ENCODE measurements at places on chromosomes 13 and 19. TPM values are rescaled to one million over a fixed set of nuclear protein-coding genes. Genes with fewer than 3 reads are reported as not detected.

GRCh38 chr13:87153371-87153770 lies 517.8 kb upstream of the SLITRK5 start:
- H3K27me3 ChIP-seq, result no peaks in the 10 kb centered on the region
- no peaks in the 10 kb centered on the region for H3K4me1 ChIP-seq
- no peaks in the 10 kb centered on the region for H3K36me3 ChIP-seq
- no peak for DNase-seq
- H3K27ac ChIP-seq, result no peak overlapping the region

DNA sequence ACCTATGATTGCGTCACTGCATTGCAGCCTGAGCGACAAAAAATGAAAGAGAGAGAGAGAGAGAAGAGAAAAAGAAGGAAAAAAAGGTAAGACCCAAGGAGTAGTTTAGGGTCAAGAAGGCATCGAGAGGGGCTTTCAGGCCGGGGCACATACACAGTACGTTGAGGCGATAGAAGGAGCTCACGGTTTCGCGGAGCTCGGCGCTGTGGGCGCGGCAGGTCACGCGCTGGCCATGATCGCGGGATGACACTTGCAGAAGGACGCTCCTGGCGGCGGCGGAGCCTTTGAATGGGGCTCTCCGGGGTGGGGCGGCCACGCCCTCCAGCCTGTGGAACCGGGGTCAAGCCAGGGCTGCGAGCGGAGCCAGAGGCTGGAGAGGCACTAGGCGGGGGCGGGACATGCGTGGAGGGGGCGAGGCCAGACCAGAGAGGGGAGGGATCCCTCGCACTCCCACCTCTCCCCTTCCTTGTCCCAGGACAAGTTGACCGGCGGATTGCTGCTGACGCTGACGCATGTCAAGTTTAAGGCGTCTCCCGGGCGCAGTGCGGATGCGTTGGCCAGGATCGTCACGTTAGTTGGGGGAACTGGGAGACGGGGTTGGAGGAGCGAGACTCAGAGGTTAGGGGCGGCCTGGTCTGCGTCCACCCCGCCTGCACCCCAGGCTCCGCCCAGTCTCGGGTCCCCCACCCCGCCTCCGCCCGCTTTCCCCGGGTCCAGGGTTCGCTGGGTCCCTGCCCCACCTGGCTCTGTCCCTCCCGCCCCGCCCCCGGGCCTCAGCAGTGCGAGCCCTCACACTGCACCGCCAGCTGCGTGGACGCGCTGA lies 6.9 kb downstream of the NPHS1 start:
- peak; percentile 31 for DNase-seq
- H3K4me3 ChIP-seq, result peak overlapping the region; percentile 6
- H3K4me1 ChIP-seq, result peaks cover 16% of the 10 kb centered on the region

DNA sequence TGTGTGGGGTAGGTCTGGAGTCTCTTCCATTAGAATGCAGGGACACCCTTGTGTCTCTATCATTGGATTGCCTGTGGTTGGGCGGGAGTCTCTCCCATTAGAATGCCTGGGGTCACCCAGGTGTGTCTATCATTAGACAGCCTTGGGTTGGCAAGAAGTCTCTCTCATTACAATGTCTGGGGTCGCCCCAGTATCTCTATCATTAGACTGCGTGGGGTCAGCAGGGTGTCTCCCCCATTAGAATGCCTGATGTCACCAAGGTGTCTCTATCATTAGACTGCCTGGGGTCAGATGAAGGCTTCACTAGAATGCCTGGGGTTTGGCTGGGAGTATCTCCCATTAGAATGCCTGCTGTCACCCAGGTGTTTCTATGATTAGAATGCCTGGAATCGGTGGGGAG lies 1539.0 kb downstream of the UQCRFS1 start:
- H3K27ac ChIP-seq, result no peak overlapping the region
- no peak overlapping the region for H3K4me3 ChIP-seq
- H3K27me3 ChIP-seq, result no peaks in the 10 kb centered on the region
- DNase-seq, result no peak
- no peaks in the 10 kb centered on the region for H3K4me1 ChIP-seq

GRCh38 chr13:45300190-45300985 lies 40.6 kb downstream of the TPT1 start:
- H3K4me1 ChIP-seq, result peaks cover 37% of the 10 kb centered on the region
- no peaks in the 10 kb centered on the region for H3K27me3 ChIP-seq
- H3K36me3 ChIP-seq, result peaks cover 6% of the 10 kb centered on the region
- no peak overlapping the region for H3K4me3 ChIP-seq

- H3K4me3 ChIP-seq, result no peak overlapping the region
- H3K36me3 ChIP-seq, result no peaks in the 10 kb centered on the region
- peaks cover 17% of the 10 kb centered on the region for H3K27me3 ChIP-seq
- H3K4me1 ChIP-seq, result no peaks in the 10 kb centered on the region
- no peak overlapping the region for H3K27ac ChIP-seq
- DNase-seq, result no peak
These were observed 58.2 kb downstream of the POLR1D start for GRCh38 chr13:27679896-27680295.

DNA sequence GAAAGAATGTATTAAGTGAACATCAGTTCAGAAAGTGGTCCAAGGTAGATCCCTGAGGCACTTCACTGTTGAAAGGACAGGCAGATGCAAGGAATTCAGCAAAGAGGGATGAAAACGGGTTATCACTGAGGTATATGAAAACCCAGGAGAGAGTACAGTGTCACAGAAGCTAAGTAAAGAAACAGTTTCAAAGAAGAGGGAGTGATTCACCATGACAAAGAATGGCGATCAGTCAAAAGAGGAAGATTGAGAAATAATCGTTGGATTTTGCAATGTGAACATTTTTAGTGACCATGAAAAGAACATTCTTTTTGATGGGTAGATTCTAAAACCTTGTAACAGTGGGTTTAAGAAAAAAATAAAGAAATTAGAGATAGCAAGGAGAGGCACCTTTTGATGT lies 99.3 kb downstream of the EPSTI1 start:
- H3K4me3 ChIP-seq, result no peak overlapping the region
- no peaks in the 10 kb centered on the region for H3K27me3 ChIP-seq
- no peak overlapping the region for H3K27ac ChIP-seq
- H3K36me3 ChIP-seq, result peaks cover 13% of the 10 kb centered on the region
- H3K4me1 ChIP-seq, result no peaks in the 10 kb centered on the region

- peaks cover 2% of the 10 kb centered on the region for H3K27me3 ChIP-seq
- no peak overlapping the region for H3K4me3 ChIP-seq
- DNase-seq, result no peak
- H3K27ac ChIP-seq, result no peak overlapping the region
- no peaks in the 10 kb centered on the region for H3K36me3 ChIP-seq
- no peaks in the 10 kb centered on the region for H3K4me1 ChIP-seq
These were observed 80.4 kb downstream of the TSHZ3 start for GRCh38 chr19:31268751-31269383.

GRCh38 chr19:51114087-51114729 lies 6.0 kb upstream of the CTU1 start:
- peak overlapping the region; percentile 90 for H3K27ac ChIP-seq
- H3K36me3 ChIP-seq, result no peaks in the 10 kb centered on the region
- DNase-seq, result peak; percentile 42
- H3K27me3 ChIP-seq, result no peaks in the 10 kb centered on the region

DNA sequence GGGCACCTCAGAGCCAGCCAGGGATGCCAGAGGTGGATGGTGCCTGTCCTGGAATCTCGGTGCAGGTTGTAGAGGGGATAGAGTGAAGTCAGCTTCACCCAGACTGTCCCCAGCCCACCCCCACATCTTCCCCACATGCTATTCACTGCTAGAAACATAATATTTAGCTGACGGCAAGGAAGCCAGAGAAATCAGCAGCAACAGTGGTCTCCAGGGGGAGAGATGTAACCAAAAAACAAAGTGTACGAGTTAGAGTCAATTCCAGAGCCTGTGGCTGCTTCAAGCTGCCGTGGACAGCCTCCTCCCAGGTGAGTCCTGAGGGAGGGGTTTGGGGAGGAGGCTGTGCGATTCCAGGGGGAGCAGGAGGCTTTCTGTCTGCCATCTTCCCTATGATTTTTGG lies 97.6 kb downstream of the ZNF536 start:
- no peaks in the 10 kb centered on the region for H3K36me3 ChIP-seq
- no peak overlapping the region for H3K4me3 ChIP-seq
- H3K27ac ChIP-seq, result no peak overlapping the region
- no peak for DNase-seq
- no peaks in the 10 kb centered on the region for H3K4me1 ChIP-seq

DNA sequence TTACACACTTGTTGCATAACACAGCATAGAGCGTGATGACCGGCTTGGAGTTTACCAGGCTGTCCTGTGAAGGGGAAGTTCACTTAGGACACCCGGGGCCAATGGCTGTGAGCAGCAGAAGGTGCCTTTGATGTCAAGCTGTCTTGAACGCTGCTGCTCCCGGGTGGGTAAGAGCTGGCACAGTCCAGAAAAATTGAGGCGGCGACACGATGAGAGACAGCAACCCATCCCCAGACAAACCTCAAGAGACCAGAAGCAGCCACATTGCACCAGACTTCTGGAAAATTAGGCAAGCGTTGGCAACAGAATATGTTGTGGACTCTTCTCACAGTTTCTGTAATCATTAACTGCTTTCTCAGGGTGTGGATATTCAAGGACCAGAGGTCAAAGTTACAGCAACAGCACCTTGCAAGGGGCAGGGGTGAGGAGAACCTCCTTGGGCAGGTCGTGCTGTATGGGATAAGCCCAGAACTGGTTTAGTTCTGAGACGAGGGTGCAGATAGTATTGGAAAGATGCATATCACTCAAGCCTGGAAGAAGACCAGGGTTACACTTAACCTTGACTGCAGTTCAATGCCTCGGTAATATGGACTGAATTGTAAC lies 10.1 kb downstream of the NFILZ start:
- H3K4me3 ChIP-seq, result no peak overlapping the region
- H3K27me3 ChIP-seq, result peaks cover 6% of the 10 kb centered on the region
- no peak overlapping the region for H3K27ac ChIP-seq

DNA sequence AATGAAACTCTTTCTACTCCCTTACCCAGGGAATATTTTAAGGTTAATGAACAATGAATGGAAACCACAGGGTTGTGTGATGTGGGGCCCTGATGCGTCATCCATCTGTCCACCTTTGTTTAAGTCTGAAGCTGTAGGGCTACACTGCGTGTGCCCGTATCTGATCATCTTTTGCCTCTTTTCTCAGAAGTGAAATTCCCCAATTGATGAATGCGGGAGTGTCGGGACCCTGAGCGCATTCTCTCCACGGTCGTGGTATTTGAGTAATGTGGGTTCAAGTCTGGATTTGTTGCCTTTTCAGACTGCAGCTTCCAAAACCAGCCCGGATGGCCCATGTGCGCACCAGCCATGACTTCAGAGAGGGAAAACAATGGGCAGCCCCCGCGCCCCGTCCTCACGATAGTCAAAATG lies 112.3 kb downstream of the COL4A2 start:
- no peaks in the 10 kb centered on the region for H3K36me3 ChIP-seq
- H3K4me1 ChIP-seq, result peaks cover 21% of the 10 kb centered on the region
- H3K27me3 ChIP-seq, result peaks cover 80% of the 10 kb centered on the region
- H3K4me3 ChIP-seq, result no peak overlapping the region
- no peak for DNase-seq
- no peak overlapping the region for H3K27ac ChIP-seq

- H3K36me3 ChIP-seq, result peaks cover 31% of the 10 kb centered on the region
- H3K4me1 ChIP-seq, result peaks cover 48% of the 10 kb centered on the region
- no peaks in the 10 kb centered on the region for H3K27me3 ChIP-seq
- DNase-seq, result peak; percentile 76
- peak overlapping the region; percentile 98 for H3K27ac ChIP-seq
These were observed 1.9 kb downstream of the FOXO1 start for GRCh38 chr13:40664350-40665125.

- no peaks in the 10 kb centered on the region for H3K27me3 ChIP-seq
- H3K4me1 ChIP-seq, result no peaks in the 10 kb centered on the region
- no peaks in the 10 kb centered on the region for H3K36me3 ChIP-seq
- peak; percentile 30 for DNase-seq
These were observed 43.7 kb downstream of the TMEM255B start for GRCh38 chr13:113802761-113803160.

DNA sequence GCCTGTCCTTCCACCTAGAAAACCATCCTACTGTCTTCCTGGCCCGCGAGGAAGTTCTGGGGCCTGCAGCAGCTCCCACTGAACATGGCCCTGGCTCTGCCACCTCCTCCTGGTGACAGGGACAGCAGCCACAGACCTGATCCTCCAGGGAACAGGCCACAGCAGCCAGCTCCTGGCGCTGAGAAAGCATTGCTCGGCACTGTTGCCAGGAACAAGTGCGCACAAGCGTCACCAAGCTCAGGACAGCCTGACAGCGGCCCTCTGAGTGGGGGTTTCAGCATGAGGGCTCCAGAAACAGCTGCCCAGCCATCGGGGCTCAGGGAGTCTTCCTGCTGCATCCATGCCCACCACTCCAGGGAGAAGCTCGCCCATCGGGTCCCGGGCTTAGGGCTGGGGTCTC lies 21.9 kb downstream of the AP3D1 start:
- H3K27ac ChIP-seq, result no peak overlapping the region
- H3K4me3 ChIP-seq, result no peak overlapping the region
- no peaks in the 10 kb centered on the region for H3K27me3 ChIP-seq
- H3K36me3 ChIP-seq, result peaks cover 3% of the 10 kb centered on the region
- DNase-seq, result no peak
- no peaks in the 10 kb centered on the region for H3K4me1 ChIP-seq

The ZNF575 gene
- 3.4 TPM for total RNA-seq

The BRSK1 gene
- total RNA-seq, result 4.5 TPM

The RNF113B gene
- total RNA-seq, result not detected

The CEACAM19 gene
- 0.56 TPM for total RNA-seq

Measured in activated CD4-positive, alpha-beta T cell treated with anti-CD3 and anti-CD28 coated beads for 36 hours (primary cell).